ENCODE measurements at places on chromosomes 12 and 14. TPM values are rescaled to one million over a fixed set of nuclear protein-coding genes. Genes with fewer than 3 reads are reported as not detected.

ERH gene
- total RNA-seq, result 113 TPM

- no peak for DNase-seq
Measured at GRCh38 chr12:71749666-71750065, 5.0 kb upstream of the RAB21 start.

SLC4A8 gene
- total RNA-seq, result 0.71 TPM

GRCh38 chr12:32273712-32274111, 125.6 kb upstream of the FGD4 start:
- no peak for DNase-seq

DNA sequence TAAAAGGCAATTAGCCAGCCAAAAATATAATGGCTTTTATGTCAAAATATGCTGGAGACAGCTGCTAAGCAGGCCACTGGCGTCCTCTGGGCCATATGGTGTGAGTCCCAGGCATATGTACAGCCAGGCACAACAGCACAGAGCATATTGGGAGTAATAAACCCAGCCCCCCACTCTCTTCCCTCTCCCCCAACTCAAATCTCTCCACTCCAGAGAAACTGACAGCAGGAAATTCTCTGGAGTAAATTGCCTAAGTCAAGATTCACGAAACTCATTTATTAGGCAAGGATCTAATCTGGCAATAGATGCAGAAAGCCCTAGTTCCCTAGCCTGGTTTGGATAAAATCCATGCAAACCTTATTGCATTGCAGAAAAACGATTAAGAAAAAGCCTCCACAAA, 147.9 kb upstream of the SEL1L start:
- DNase-seq, result no peak

KLRC4 gene
- total RNA-seq, result not detected

All from left cardiac atrium (tissue), 4 donors.